ENCODE measurements at places on chromosomes 7 and 10.

DNA sequence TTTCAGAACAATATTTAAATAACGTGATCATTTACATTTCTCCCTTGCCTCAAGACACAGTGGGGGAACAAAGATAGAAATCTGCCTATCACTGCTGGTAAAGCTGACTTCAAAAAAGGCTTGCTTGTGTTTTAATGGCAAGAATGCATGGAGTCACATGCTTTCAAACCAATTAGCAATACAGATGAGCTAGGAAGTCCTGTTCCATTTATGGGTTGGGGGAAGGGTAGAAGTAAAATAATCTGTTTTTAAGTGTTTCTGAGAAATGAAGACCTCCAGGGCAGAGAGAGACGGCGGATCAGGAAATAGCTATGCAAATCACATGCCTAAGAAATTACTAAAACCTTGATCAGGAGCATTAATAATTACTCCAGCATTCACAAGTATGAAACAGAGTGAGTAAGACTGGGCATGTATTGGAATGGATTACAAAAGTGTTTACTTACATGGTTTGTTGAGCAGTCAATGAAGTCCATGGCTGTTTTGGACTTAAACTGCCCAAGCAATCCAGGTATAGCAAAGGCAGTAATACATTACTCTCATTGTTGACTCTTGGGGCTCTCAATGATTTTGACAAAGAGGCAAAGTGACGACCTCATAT is 142.0 kb downstream of the ARID5B start:
- DNase-seq = no peak

GRCh38 chr10:37701781-37702493 is 155.5 kb downstream of the ZNF248 start:
- no peak for DNase-seq

GRCh38 chr7:48147078-48147591 is 24.1 kb upstream of the ABCA13 start:
- no peak for DNase-seq

DNA sequence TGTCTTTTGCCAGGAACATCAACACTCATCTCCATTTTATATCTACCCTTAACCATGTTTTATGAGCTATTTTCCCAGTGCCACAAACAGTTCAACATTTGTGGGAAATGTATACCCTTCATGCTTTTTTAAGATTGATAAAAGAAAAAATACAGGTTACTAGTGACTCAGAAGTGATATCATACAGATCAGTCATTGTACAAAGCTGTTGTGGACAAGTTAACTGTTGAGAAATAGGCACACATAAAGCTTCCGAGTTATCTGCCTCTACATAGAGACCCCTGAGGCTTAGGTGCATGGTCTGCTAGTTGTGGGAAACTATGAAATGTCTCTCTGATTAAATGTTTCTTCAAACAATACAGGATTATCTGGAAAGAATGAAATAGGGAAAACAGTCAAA is 96.3 kb downstream of the LSM5 start:
- DNase-seq = no peak
